ENCODE measurements at places on chromosomes 16 and 17.

DNA sequence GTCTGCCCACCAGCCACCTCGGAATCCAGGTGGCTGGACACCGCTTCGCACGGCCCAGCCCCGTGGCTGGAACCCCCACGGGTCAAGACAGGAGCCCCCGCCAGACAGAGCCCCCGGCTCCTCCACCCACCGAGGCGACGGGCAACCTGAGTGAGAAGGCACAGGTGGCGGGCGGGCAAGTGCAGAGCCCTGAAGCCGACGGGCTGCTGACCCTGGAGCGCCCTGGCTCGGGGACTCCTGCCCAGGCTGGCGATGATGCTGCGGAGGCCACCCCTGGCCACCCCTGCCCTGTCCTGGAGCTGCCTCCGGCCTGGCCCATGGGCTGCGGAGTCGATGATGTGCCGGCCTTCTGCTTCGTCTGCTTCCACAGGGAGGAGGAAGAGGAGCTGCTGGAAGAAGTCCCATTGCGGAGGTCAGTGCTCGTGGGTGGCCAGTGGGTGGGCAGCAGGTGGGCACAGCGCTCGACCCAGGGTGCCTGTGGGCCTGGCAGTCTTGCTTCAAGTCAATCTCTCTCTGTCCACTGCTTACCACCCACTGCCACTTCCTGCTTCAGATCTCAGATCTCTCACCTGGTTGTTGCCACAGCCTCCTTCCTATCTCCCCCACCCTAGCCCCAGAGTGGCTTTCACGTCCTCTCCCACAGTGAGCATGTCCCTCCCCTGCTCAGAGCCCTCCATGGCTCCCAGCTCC lies 33.1 kb upstream of the SBK1 start:
- no peak for DNase-seq

DNA sequence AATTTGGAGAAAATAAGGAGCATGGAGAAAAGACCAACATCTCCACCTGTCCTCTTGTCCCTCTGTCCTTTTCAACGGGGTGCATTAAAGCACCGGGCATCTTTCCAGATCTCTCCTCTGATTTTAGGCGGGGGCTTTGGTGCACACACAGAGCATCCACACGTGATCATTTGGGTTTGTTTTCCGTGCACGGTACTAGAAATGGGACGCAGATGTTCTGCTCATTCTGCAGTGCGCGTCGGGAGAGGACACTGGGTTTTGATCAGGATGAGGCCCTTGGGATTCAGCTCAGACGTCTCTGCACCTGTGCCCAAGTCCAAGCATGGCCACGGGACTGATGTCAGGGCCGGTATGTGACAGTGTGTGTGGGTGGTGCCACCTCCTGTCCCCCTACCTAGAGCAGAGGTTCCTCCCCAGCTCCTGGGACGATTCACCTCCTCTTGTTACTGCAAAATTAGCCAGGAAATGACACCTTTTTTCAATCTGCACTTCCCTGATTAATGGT lies 31.9 kb downstream of the PDIA2 start:
- DNase-seq, result no peak

GRCh38 chr16:56344518-56345405 lies 80.6 kb downstream of the AMFR start:
- no peak for DNase-seq

DNA sequence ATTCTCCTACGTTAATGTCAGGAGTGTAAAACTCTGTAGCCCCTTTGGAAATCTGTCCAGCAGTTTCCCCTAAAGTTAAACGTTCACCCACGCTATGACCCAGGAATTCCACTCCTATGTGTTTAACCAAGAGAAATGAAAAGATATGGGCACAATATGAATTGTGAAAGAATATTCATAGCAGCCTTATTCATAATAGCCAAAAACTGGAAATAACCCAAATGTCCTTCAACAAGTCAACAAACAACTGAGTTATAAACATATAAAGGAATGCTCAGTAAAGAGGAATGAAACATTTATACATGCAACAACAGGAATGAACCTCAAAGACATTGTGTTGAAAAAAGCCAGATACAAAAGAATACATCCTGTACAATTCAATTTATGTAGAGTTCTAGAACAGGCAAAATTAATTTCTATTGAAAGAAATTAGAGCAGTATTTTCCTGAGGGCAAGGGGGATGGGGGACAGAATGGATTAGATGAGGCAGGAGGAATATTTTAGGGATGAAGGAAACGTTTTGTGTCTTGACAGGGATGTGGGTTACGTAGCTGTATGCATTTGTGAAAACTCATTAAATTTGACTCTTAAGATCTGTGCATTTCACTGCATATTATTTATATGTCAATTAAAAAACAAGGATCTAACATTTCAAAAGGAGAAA lies 286.7 kb upstream of the CDH5 start:
- no peak for DNase-seq

- DNase-seq, result no peak
These were observed 424.7 kb downstream of the WWOX start for GRCh38 chr16:78524066-78524595.

DNA sequence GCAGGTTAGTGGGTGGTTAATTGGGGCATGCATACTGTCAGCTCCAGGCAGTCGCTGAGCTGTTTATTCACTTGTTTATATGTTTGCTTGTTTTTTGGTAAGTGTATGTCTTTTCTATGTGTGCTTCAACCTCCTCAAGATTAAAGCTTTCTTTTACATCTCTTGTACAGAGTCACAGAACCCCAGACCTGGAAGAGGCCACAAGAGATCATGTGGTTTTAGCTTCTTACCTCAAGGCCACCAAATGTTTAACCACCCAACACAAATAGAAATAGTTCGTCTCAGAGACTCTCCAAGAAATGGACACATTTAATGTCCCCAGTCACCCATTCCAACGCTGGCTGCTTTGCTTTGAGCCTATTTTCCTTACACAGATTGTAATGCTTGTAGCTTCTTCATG lies 11.8 kb upstream of the TMEM98 start:
- no peak for DNase-seq

DNA sequence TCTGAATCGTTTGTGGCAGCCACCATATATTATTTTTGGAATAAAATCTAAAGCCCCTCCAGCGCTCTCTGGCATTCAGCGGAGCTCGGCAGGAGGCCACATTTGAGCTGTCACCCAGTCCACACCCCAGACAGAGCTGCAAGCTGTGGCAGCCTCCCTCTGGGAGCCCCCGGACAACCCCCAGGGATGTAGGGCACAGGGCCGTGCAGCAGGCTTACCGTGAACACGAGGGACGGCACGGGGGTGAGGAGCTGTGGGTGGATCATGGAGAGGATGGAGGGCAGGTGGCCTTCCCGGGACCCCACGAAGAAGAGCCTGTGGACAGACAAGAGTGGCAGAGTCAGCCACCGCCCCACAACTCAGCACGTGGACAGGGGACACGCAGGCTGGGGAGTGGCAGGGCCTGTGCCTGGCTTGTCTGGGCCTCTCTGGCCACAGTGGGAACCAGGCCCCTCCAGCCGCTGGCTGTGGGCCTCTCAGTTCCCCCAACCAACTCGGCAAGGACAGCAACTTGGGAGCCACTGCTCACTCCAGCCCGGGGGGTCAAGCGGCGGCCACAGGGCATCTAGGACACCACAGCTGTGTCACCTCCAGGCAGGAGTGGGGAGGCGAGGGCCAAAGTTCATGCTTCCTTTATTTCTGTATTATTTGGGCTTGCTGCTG lies 31.5 kb downstream of the SLC7A5 start:
- DNase-seq, result no peak

DNA sequence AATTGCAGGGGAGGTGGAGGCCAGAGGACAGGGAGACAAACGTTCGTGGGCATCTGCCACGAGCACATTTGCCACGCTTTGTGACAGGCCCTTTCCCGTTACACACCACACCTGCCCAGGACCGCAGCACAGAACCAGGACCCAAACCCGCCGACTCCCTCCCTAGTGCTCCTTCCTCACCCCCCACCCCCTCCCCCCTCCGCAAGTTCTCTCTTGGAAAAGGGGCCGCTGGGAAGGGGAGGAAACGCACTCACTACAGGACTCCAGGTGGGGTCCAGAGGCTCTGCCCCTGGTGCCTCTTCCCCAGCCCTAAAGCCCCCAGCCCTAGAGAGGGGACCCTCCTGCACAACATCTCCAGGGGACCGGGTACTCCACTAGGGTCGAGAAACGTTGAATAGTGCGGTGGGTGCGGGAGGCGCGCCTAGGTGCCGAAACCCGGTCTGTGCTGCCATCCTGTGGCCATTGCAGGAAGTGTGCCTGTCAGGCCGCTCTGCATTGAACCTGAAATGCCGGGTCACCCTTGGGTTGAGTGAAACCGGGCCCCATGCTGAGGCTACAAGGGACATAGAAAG lies 21.9 kb upstream of the EIF1 start:
- no peak for DNase-seq

Measured in astrocyte of the cerebellum (primary cell).